Left colon (tissue), 2 donors: ENCODE measurements at places on chromosomes 4 and X. TPM values are rescaled to one million over a fixed set of nuclear protein-coding genes. Genes with fewer than 3 reads are reported as not detected.

The NCAPG gene
- 4.4 TPM for total RNA-seq

The CFAP99 gene
- 0.73 TPM for total RNA-seq

The TMPRSS11D gene
- total RNA-seq: not detected

The DNAAF6 gene
- not detected for total RNA-seq

The MGARP gene
- 0.22 TPM for total RNA-seq

The APOOL gene
- 22.8 TPM for total RNA-seq

The ABCB7 gene
- total RNA-seq: 27.7 TPM

The GPR173 gene
- total RNA-seq: 0.67 TPM

The SLC10A6 gene
- total RNA-seq: 0.43 TPM

DNA sequence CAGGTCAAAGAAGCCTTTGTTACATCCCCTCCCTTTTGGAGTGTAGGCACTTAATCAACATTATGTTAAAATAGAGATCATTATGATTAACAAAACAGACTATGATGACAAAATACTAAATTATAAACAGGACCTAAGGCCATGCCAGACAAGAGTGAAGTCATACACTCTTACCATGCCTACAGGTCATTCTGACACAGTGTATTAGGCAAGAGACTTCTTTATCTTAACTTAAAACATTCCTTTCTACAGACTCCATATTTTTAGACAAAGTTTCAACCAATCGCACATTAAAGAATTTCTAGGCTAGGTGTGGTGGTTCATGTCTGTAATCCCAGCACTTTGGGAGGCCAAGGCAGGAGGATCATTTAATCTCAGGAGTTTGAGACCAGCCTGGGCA is 128.6 kb upstream of the SLC34A2 start:
- DNase-seq: no peak

GRCh38 chr4:153514688-153515426 is 48.7 kb downstream of the TMEM131L start:
- DNase-seq: no peak

GRCh38 chrX:124938715-124939114 is 381.0 kb upstream of the TEX13C start:
- no peak for DNase-seq

GRCh38 chr4:85783483-85783882 is 308.5 kb downstream of the ARHGAP24 start:
- no peak for DNase-seq

GRCh38 chr4:11831739-11832138 is 403.0 kb upstream of the HS3ST1 start:
- DNase-seq: no peak

GRCh38 chr4:14368391-14368790 is 633.9 kb upstream of the CPEB2 start:
- DNase-seq: no peak

DNA sequence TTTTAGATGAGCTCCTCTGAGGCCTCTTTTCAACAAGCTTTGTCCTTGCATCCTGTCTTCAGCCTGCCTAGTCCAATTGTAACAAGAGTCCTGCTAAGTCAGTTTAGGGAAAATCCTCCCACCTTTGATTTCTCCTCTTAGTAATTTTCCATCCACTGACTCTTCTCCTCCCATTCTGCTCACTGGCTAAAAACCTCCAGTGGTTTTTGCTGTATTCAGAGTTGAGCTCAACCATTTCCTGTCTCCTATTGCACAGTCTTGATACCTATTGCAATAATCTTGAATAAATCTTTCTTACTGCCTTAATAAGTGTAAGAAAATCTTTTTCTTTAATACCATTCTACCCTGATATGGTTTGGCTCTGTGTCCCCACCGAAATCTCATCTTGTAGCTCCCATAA is 117.8 kb upstream of the ENPP6 start:
- no peak for DNase-seq

DNA sequence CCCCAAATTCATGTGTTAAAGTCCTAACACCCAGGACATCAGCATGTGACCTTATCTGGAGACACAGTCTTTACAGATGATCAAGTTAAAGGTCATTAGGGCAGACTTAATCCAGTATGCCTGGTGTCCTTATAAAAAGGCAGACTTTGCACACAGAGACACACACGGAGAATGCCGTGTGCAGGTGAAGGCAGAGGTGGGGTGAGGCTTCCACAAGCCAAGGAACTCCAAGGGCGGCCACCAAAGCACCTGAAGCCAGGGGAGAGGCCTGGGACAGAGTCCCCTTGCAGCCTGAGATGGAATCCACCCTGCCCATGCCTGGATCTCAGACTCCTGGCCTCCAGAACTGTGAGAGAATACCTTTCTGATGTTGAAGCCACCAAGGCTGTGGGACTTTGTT is 26.1 kb upstream of the SORCS2 start:
- no peak for DNase-seq

GRCh38 chrX:123884809-123885408 is 25.1 kb downstream of the XIAP start:
- DNase-seq: no peak

DNA sequence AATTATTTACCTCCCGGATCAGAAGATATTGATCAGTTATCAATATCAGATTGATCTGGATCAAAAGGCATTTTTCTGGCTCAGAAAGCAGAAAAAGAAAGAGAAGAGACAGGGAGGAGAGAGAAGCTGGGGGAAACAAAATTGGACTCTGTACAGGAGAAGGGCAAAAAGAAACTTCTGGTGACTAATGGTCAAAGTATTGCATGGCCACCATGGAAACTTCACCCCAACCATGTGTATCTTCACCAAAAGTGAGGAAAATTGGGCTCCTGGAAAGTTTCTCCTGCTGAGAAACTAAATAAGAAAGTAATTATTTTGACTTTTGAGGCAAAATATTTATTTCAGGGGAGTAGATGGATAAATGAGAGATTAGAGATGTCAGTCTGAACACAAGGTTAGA is 33.9 kb downstream of the RNF150 start:
- no peak for DNase-seq

GRCh38 chr4:177016541-177017141 is 223.9 kb upstream of the VEGFC start:
- DNase-seq: no peak

- DNase-seq: no peak
Measured at GRCh38 chrX:11867610-11868345, 109.7 kb downstream of the MSL3 start.

- no peak for DNase-seq
Measured at GRCh38 chr4:48667148-48667547, 112.9 kb downstream of the FRYL start.

- DNase-seq: no peak
Measured at GRCh38 chrX:23736030-23736429, 7.0 kb downstream of the ACOT9 start.

DNA sequence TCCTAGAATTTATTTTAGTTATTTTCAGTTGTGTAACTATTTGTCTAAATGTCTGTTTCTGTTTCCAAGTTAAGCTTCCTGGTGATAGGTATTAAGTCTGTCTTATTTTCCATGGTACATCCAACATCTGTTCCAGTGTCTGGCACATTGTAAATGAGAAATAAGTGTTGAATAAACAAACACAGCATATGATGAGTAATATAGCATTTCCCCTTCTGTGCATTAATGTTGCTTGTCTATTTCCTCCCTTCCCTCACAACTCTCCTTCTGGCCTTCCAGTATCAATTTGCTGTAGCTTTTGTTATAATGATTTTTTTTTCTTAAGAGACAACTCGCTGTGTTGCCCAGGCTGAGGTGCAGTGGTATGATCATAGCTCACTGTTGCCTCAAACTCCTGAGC is 36.1 kb downstream of the COPS4 start:
- DNase-seq: no peak

GRCh38 chr4:5412296-5412695 is 296.1 kb downstream of the EVC2 start:
- DNase-seq: no peak

- no peak for DNase-seq
Measured at GRCh38 chrX:28599957-28600356, 12.7 kb downstream of the IL1RAPL1 start.

DNA sequence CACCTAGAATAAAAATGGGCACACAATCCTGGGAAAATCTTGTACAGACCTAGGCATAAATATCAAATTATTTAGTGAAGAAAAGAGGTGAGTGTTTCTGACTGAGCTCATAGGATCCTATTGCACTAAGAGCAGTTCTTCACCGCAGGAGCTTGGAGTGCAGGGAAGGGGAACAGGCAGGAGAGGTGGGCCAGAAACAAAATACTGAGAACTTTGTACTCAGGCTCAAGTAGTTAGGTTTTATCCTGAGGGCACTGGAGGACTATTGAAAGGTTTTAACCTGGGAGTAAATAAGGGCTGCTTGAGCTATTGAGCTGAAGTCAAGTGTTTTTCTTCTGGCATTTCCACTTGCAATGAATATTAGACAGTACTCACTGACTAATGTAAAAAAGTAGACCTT is 12.2 kb downstream of the EPHA5 start:
- no peak for DNase-seq
